ENCODE measurements at places on chromosomes 1 and 21.

DNA sequence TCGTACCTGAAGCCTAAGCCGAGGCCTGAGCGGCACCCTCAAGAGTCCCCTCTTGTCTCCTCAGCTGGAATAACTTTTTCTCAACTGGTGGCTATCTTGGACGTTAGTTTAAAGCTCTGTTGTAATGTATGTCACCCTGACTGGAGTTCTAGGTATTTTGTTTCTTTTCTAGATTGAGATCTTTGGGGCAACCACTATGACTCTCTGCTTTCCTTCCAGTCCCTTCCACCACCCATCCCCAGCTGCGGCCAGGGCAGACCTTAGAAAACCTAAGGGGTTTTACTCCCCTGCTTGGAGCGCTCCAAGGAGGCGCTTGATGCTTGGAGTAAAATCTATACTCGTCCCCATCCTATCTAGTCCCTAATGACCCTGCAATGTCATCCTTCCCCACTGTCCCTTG lies 74.6 kb upstream of the MRPS6 start:
- DNase-seq, result no peak

GRCh38 chr1:153262462-153263157 lies 3.1 kb downstream of the LORICRIN start:
- no peak for DNase-seq

DNA sequence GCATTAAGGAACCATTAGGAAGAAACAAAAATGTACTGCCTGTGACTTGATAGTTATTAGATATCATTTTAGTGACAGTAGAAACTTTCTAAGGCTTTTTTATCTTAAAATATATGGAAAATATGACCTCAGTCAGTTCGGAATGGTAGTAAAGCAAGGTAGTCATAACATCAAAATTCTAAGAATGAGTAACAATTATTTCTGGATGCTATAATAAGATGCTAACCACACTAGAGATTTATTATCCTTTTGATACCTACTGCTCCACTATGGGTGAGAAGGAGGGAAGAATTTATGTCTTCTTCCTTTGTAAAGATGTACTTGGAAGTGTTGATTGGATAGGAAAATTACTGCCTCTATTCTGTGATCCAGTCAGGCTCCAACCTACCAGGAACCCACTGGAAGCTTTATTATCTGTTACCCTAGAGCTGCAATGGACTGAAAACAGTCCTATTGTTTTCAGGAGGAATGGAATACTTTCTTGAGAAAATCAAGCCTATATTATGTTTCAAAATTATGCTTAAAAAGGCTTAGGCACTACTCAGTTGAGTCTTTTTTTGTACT lies 8.8 kb downstream of the FMN2 start:
- no peak for DNase-seq

DNA sequence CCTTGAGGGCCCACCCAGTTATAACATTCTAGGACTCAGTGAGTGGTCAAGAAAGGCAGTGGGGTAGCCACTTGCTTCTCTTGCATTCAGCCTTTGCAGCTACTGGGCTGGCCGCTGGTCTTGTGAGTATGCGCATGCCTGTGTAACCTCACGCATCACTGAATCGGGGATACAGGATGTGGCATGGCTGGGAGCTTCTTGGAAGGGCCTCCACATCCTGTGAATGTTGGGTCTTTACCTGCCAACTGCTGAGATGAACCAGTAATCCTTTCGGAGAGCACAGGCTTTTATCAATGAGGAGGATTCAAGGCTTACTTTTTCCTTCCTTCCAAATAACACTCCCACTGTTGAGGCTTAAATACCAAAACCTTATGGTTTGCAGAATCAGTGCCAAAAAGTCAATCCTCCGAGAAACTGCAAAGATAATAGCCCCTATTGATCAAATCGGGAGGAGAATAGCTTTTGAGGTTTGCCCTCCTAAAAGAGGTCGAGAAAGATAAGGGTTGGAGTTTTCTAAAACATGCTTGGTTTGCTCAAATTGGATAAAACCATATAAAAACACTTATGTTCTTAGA lies 198.9 kb upstream of the UBE2U start:
- no peak for DNase-seq

DNA sequence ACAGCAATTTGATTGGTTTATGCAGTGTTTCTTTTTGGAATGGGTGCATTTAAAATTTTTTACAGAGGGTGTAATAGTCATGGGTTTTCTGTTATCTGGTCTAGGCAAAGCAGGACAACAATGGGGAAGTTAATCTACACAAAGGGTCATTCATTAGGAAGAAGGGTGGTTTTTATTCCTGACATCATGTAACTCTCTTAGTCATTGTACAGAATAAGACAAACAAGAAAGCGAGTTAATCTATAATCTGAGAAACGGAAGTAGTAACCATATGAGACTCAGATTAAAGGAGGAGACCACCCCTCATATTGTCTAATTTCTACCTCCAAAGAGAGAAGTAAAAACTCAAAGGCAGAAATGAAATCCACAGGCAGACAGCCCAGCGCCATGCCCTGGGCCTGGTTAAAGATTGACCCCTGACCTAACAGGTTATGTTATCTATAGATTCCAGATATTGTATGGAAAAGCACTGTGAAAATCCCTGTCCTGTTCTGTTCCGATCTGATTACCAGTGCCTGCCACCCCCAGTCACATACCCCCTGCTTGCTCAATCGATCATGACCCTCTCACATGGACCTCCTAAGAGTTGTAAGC lies 10.5 kb upstream of the IFI6 start:
- peak; percentile 6 for DNase-seq

DNA sequence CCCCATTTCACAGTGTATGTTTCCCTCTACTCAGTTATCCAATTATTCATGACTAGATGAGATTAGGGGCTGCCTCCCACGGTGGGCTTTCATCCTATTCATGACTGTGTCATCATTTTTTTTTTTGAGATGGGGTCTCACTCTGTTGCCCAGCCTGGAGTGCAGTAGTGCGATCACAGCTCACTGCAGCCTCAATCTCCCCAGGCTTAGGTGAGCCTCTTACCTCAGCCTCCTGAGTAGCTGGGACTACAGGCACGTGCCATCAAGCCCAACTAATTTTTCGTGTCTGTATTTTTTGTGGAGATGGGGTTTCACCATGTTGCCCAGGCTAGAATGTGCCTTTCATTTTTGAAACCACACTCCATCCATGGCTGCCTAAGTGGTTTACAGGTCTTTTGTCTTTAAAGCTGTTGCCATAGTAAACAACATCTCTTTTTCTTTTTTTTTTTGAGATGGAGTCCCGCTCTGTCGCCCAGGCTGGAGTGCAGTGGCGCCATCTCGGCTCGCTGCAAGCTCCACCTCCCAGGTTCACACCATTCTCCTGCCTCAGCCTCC lies 60.0 kb downstream of the PIK3CD start:
- no peak for DNase-seq

DNA sequence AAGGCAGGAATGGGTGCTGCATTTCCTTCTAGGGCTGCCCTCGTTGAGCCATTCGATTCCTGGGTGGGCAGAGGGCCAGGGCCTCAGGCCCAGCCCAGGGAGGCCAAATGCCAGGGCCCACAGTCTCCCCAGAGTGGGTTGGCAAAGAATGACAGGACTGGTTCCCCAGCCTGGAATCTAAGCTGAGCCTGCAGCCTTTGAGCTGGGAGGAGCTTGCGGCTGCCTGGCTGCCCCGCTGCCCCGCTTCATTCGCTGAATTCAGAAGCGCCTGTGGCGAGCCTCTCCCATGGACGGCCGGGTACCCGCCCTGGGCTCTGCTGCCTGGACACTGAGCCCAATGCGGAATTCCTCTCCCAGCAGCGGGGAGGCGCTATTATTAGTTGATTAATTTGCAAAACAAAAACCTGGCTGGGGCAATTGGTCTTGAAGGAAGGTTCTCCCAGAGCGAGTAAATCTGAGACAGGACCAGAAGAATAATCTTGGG lies 32.3 kb upstream of the TARDBP start:
- peak; percentile 90 for DNase-seq

DNA sequence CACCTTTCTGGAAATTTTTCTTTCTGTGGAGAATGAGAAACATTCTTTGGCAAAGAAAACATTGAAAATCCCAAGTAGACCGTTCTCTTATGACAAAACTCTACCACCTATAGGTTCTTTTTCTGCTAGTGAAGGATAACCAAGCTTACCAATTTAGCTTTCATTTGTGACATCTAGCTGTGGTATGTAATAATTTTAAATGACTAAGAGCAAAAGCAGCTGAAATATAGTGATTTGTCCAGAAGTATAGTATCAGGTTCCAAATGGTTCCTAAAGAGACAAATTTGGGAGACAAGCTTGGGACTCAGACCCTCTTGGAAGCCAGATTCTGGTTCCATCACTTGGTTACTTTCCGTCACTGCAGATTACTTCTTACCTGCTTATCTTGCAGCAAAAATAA lies 24.4 kb downstream of the FUBP1 start:
- no peak for DNase-seq

- DNase-seq, result no peak
These were observed 25.2 kb downstream of the CRNN start for GRCh38 chr1:152388889-152389288.

- DNase-seq, result no peak
These were observed 3.6 kb downstream of the PRDM16 start for GRCh38 chr1:3072391-3073185.
